ENCODE measurements at places on chromosomes 4 and X. TPM values are rescaled to one million over a fixed set of nuclear protein-coding genes. Genes with fewer than 3 reads are reported as not detected.

The ZFP92 gene
- total RNA-seq, result 1.5 TPM

The IGSF1 gene
- total RNA-seq, result 9.3 TPM

The ZNF141 gene
- total RNA-seq, result 33.2 TPM

The CENPVL2 gene
- 0.18 TPM for total RNA-seq

The KLHL8 gene
- total RNA-seq, result 19.7 TPM

The CXorf49 gene
- not detected for total RNA-seq

The COX7B2 gene
- total RNA-seq, result not detected

The C4orf46 gene
- 27.3 TPM for total RNA-seq

The SUPT20HL1 gene
- total RNA-seq, result not detected

The NPY5R gene
- 1.6 TPM for total RNA-seq

The SLC2A9 gene
- total RNA-seq, result 15.0 TPM

The GPC3 gene
- total RNA-seq, result 823 TPM

The TRO gene
- 71.2 TPM for total RNA-seq

The VEGFC gene
- 9.3 TPM for total RNA-seq

The ADH1C gene
- total RNA-seq, result 83.4 TPM

The SYP gene
- 2.3 TPM for total RNA-seq

Data from metanephros (tissue), 2 donors.